Hepatocyte (in vitro differentiated cells): ENCODE measurements at places on chromosomes 3 and 15.

- no peak for DNase-seq
Measured at GRCh38 chr15:56739964-56740640, 6.8 kb upstream of the ZNF280D start.

DNA sequence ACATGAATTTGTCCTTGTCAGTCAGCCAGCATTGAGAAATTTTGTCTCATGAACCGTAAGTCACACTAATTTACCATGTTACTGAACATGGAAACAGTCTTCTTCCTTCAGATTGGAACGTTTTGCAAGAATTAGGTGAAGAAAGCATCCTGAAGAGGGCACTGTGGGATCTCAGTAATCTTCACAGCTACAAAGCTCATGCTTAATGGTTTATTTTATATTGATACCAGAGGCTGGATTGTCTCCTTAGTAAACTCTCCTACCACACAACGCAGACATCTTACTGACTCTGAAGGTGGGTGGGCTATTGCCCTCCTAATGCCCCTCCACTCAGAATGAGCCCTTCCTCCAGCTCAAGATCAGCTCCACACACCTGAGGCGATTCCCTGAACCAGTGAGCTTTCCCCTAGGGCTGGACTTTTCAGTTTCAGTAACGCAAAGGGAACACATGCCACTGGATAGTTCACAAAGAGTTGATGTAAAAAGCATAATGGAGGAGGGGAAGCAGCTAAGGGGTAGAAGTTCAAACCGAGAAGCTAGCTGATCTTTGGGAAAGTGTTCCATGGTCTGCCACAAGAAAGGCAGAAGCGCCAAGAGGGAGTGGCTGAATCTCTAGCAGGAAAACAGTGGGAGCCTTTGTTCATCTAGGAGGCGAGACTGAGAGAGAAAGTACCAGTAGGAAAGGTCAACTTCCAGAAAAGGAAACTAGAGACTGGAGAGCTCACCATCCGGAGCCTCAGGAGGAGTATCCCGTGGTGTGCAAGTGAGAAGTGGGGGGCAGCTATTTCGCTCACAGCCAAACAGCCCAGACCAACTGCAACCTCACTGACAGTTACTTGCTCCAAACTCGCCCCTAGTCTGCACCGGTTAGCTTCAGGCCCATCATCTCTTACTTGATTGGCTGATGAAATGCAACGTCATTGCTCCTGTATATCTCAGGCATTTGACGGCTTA is at the start of gene SLC9C1:
Gene SLC9C1, minus strand, starts transcription at position 849 of the 954 bp plus-strand sequence. CDS start 7,425 bp downstream, outside the sequence.
- DNase-seq, result peak; percentile 81

GRCh38 chr3:147360646-147361453 is 45.5 kb downstream of the ZIC4 start:
- DNase-seq, result peak; percentile 29

DNA sequence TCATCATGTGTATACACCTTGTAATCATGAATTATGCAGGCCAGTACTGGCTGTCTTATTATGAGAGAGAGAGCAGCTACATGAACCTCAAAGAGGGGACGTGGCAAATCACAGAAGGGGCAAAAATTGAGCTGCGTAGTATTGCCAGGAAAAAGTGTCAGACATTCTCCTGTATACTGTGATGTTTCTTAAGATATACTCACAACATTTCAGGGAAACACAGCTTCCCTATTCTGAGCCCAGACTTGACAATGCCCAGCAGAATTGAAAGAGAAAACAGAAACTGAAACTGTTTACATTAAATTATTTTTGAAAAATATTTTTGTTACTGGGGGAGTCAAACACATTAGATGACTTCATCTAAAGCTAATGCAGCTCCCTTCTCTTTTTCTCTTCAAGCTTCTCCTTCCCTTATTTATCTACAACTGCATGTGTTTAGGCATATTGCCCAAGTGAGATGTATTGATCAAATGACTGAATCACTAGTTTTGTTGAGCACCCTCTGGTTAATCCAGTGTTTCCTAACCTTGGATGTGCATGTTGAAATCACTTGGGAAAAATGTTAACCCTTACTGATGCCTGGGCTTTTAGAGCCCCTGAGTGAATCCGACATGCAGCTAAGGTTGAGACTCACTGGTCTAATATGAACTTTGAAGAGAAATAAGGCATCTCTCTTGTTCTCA is 39.5 kb downstream of the CADPS start:
- DNase-seq, result no peak

- no peak for DNase-seq
Measured at GRCh38 chr3:175073219-175073905, 214.2 kb downstream of the NAALADL2 start.

DNA sequence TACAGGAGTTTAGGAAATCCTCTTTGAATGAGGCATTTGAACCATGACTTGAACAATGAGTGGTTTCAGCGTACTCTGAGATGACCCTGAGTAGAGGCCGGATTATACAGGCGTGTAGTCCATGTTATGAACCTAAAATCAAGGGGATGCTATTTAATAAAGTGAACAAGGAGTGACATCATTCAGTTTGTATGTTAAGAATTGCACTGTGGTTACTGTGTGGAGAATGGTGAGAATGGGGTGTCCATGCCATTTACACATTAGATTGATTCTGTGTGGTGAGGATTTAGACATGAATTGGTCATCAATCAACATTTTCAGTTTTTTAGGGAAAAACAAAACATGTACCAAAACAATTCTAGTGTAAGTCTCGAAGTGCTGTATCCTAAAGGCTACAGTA is 65.8 kb downstream of the TPRG1 start:
- no peak for DNase-seq

DNA sequence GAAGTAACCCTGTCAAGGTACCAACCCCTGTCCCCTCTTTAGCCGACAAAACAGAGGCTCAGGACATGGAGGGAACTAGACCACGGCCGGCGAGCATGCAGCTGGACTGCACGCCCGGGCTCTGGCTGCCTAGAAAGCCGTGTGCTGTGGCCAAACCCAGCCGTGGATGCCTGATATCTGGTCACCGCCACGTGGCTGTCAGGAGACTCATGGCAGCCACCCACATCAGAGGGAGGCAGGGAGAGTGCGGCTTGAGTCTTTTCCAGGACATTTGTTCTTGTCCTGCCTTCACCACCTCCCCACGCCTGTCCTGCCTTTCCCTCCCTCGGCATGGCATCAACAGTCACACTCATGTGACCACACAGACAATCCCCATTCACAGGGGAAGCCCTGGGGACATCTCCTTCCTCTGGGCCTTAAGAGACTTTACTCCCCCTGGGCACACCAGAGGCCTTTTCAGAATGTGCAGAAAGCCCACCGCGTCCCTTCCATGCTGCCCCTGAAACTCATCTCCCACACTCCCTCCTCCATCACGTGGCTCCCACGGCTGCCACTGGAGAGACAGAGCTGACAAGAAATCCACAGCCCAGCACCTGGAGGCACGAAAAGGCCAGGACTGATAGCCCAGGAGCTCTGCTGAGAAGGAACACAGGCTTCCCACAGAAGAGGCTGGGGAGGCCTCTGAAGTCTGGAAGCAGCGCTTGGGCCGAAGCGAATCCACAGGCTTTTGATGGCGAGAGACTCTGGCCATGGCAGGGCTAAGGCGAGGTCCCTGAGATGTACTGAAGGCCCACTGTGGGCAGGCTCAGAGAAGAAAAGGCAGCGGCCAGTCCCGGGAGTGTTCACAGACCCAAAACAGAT is 71.2 kb upstream of the IQSEC1 start:
- DNase-seq, result no peak

DNA sequence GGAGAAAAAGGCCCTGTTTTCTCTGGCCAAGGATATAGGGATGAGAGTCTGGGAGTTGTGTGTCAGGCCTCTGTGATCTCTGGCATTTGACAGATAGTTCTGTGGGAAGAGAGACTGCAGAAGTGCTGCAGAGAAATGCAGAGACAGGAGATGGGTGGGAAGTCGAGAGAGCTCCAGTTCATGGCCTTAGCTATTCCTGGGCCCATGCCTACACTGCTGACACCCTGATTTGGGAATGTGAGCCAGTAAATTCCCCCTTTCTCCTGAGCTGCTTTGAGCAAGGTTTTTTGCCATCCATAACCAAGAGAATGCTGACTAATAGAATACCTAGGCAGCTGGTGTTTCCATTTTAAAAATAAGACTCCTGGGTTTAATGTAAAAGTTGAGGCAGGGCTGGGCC is 59.3 kb downstream of the EBLN2 start:
- no peak for DNase-seq

GRCh38 chr3:14434498-14435151 is 32.2 kb downstream of the SLC6A6 start:
- DNase-seq, result no peak
